ENCODE measurements at places on chromosomes 2 and 18.

DNA sequence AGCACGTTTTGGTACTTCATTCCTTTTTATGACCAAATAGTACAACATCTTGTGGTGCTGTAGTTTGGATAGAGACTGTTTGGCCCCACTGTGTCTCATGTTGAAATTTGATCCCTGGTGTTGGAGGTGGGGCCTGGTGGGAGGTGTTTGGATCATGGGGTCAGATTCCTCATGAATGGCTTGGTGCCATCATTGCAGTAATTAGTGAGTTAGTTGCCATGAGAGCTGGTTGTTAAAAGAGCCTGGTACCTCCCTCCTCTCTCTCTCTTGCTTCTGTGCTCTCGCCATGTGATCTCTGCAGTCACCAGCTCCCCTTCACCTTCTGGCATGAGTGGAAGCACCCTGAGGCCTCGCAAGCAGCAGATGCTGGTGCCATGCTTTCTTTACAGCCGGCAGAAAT lies 50.9 kb downstream of the NCAPH start:
- DNase-seq: no peak

DNA sequence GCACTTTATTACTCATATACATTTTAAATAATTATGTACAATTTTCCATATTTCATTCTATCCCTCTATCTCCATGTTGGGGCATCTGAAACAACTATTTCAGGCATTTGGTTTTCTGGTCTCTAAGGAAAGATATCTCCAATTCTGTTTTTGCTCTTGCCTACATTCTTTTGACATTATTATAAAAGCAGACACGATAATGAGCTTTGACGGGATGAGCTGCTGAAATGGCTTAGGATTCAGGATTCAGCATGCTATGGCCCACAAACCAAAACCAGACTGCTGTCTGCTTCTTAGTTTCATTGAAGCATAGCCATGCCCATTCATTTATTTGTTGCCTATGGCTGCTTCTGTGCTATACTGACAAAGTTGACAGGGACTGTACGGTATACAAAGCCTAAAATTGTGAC lies 42.7 kb upstream of the GLS start:
- DNase-seq: no peak

DNA sequence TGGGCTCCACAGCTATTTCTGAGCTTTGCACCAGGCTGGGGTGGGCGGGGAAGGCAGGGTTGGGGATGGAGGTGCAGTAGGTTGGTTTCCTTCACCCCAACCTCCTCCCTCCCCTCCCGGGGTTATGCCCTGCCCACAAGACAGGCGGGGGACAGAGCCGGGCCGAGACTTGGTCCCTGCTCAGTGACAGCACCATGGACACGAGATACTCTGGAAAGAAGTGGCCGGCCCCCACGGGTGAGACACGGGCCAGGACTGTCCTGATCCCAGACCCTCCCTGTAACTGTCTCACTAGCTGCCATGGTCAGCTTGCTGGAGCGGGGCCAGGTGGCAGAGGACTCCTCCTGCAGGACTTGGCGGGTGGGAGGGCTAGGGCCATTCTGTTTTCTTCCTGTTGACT lies 59.7 kb downstream of the DYSF start:
- DNase-seq: no peak

DNA sequence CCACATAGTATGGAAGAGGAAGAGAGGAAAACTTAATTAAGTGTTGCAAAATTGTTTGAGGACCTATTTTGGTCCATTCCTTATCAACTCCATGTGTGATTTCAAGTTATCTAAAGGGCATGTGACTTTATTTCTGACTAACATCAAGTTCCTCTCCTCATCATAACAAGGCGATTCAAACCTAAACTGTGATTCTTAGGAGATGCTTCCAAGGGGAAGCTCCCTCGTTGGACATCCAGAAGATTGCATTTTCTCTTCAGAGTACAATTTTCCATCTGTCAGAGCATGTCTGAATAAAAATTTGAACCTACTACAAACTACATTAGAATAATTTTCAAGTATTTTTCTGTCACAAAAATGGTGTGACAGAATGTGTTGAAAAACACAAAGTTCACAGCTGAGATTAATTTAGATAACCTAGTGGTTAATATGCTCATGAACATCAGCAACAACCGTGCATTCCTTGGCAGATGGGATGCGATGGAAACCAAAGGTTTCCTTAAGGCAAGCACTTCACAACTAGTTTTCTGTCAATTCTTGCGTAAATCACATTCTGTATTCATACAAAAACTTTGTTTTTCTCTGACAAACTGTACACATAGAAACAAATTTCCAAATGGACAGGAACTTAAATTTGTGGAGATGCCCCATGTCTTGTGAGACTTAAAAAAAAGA lies 4.2 kb downstream of the SFT2D3 start:
- DNase-seq: no peak

DNA sequence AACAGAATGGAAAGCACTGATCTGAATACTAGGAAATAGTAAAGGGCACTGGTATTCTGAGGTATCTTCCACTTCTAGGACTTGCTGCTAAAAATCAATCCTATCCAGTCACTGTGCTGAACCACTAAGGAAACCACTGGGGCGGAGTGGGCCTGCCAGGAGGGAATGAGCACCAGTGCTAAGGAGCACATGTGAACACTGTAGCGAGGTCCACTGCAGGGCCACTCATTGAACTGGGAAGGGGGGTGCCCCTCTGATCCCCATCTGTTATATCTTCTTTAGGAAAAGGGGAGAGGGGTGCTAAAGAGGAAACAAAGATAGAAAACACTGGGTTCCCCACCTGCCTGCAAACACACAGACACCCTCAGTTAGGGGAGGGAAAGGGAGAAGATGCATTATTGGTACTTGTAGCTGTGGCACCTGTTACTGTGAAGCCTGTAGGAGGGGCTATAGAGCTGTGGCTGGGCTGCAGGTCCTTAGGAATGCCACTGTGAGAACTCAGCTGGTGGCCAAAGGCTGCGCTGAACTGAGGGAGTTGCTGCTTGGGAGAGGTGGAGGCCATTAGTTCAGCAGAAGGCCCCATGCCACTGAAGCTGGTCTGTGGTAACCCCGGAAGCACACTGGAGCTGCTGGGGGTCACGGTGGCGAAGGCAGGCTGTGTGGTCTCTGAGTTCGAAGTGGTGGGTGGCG lies 81.8 kb downstream of the INO80D start:
- DNase-seq: peak; percentile 32

DNA sequence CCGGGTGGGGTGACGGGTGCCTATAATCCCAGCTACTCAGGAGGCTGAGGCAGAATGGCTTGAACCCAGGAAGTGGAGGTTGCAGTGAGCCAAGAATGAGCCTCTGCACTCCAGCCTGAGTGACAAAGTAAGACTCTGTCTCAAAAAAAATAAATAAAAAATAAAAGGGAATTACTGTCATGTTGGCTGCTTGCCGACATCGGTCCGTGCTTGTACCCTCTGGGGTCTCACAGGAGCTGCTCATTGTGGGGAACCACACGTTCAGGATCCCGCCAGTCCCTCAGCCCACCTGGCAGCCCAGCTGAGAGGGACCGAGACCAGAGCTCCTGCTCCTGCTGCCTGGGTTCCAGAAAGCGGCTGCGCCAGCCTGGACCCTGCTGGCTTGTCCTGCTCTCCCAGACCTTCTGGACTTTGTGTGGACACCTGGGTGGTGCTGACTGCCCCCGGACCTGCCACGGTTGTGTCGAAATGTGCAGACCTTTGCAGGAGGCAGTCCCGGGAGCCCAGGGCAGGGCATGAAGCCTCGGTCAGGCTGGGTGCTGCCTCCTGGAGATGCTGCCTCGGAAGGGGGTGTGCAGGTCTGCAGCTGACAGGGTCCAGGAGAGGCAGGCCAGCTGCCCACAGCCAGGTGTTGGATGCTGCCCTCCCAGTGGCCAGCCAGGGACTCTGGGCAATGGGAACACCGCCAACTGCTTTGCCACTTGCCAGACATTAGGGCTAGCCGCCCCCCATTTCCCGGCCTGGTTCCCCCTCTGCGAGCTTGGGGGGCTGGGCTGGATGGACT lies 16.4 kb downstream of the KLF11 start:
- DNase-seq: no peak

Data from activated T-cell treated with anti-CD3 and anti-CD28 coated beads, Interleukin-2, amount 50 U/mL, for 48 hours (primary cell).